Stimulated activated CD4-positive, alpha-beta T cell treated with anti-CD3 and anti-CD28 coated beads, Interleukin-4, amount 100 ng/mL, for 4 hours (primary cell): ENCODE measurements at places on chromosomes 13 and 19.

DNA sequence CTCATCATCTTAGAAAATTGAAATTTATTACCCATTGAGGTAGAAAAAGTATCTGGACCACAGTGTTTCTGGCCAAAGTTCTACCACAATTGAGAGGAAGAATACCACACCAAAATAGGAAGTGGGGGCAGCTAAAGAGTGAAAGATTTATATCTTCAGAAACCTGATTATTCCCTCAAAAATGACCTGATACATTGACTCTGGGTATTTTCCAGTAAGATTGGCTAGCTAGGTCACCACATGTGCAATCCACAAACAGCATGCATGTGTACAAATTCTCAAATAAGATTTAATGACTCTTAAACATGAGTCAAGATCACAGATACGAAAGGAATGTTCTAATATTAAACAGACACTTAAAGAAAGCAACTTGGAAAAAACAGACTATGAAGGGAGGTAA, 1516.2 kb upstream of the PCDH20 start:
- DNase-seq = no peak

- DNase-seq = no peak
These were observed 29.3 kb upstream of the SPACA7 start for GRCh38 chr13:112346899-112347229.

GRCh38 chr13:101945435-101945834, 456.4 kb downstream of the FGF14 start:
- DNase-seq = no peak

DNA sequence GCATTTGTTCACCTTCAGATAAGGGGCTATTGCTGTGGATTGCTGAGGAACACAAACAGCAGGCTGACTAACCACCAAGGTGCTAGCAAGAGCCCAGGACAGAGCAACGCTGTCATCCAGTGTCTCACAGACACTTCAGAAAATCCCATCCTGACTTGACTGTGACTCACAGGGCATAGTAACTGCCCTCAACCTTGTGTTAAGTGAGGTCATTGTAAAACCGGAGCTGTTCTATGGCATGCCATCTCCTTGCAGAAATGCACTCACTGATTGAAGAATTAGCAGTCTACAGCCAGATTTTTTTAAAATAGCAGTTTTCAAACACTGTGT, 51.1 kb downstream of the TNFRSF19 start:
- no peak for DNase-seq

DNA sequence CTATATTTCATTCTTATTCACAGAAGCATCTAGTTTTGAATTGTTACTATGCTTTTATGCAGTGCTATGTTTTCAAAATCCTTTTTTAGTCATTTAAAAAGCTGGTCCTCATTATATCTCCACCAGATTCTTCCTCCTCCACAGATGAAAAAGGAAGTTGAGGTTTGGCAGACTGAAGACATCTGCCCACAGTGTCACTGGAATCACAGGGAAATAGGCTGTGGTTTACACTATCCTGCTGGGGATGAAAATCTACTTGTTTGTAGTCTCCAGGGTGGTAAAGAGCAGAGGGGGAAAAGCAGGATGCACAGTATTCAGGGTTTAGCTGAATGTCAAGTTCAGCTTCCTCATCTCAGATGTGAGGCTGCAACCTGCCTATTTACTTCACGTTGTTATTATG, 351.2 kb downstream of the DNAJC15 start:
- DNase-seq = no peak

- DNase-seq = no peak
These were observed 350.6 kb downstream of the LIG4 start for GRCh38 chr13:107864543-107865317.
